ENCODE measurements at places on chromosomes 1 and 21.

- DNase-seq: no peak
Observed at GRCh38 chr1:78703806-78704205, 54.2 kb downstream of the IFI44 start.

DNA sequence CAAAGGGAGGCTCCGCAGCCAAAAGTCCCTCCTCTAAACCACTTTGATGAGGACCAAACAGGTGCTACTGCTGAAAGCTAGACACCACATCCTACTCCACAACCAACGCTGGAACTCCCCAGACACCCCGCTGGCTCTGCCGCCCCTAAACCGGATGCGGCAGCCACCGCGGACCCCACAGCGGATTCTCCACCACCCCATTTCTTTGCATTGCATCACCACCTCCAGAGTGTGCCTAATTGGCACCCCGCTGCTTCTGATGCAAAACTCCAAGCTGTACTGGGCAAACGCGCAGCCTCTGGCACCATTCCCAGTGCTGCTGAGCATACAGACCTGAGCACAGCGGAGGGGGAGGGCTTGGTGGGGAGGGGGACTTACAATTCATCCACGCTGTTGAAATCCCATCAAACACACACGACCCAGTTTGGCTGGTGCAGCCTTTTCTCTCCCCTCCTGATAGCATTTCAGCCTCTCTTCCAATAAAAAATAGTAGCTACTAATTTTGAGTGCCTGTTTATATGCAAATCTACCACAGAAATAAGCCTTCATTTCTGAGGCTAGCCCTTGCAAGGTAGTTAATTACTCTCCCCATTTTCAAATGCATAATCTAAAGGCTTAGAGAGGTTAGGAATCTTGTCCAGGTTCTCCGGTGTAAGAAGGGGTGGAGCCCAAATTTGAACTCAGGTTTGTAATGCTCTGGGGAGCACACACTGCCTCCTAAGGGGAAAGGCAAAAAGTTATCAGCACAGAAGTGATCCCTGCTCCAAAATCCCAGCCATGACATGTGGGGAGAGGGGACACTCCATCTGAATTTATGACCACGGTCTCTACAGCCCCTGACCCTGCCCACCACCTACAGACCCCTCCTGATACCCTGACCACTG lies 12.2 kb upstream of the RGS16 start:
- peak; percentile 86 for DNase-seq

GRCh38 chr1:39141925-39142324 lies 62.6 kb upstream of the MACF1 start:
- no peak for DNase-seq

GRCh38 chr1:231991231-231991630 lies 364.6 kb downstream of the DISC1 start:
- no peak for DNase-seq

DNA sequence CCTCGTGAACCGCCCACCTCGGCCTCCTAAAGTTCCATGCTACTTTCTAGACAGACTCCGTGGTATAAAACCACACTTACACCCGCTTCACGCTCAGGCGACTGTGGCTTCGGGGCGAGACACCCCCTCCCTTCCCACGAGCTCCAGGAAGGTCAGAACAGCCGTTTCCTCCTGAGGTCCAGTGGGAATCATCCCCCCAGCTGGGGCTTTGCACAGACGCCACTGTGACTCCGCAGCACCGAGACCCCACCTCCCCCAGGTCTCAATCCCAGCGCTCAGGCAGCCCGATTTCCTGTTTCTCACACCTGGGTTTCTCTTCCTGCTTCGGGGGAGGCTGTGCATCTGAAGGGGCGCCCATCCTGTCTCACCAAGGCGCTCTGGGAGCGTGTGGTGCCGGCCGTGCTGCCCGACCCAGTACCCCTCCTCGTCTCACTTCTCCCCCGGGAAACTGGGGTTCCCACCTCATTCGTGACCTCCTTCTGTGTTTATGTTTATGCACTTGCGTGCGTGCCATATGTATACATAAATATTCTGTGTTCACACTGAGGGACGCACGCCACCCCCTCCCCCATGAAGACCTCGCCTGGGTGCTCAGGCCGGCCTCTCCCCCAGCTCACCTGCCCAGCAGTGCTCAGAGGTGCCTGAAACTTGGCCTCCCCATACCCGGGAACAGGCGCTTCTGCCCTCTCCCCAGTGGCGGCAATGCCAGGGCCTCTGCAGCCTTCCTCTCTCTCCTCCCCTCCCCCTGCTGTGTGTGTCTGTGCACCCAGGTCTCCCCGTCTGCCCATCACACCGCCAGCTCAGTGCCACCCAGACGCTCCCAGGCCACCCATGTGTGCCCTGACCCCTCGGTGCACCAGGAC lies 14.6 kb downstream of the SLC35E2B start:
- no peak for DNase-seq
